Coronary artery (tissue), 2 donors: ENCODE measurements at places on chromosomes 5 and 9.
A peak's percentile ranks its signal among the peaks of the same experiment; 100 is the strongest.

- no peak for DNase-seq
Observed at GRCh38 chr5:78636682-78637081, 11.9 kb downstream of the LHFPL2 start.

DNA sequence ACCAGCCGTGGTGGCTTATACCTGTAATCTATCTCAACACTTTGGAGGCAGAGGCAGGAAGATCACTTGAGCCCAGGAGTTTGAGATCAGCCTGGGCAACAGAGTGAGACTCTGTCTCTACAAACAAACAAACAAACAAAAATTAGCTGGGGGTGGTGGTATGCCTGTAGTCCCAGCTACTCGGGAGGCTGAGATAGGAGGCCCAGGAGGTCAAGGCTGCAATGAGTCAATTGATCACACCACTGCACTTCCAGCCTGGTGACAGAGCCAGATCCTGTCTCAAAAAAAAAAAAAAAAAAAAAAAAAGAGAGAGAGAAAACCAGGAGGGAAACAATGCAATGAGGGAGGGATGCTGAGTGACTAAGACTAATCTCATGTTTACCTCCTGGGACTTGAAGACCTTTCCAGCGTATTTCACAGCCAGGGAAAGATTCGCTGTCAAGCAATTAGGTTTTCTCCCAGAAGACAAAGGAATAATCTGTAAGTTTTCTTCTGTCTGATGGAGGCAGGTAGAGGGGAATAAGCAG lies 51.1 kb upstream of the MIER3 start:
- no peak for DNase-seq

DNA sequence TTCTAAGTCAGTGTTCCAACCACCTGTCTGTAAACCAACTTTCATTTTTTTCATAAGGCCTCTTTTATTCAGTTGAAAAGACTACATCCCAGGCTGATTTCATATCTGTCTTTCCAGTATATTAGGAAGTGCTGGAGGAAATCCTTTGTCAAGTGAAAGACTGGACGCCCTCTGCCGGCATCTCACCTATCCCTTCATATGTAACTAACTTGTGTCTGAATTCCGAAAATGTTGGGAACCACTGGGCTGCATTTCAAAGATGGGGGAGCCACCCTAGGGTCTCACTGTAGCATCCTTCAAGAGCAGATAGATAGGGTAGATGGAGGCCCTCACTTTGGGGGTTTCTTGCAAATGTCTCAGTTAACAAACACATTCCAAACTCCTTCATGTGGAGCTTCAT lies 569.8 kb downstream of the CTNND2 start:
- DNase-seq, result no peak

GRCh38 chr9:134556531-134557068 lies 85.0 kb upstream of the COL5A1 start:
- DNase-seq, result peak; percentile 60

- DNase-seq, result no peak
Observed at GRCh38 chr9:110712955-110713354, 44.4 kb downstream of the MUSK start.

GRCh38 chr5:65364907-65365306 lies 116.8 kb downstream of the ADAMTS6 start:
- DNase-seq, result no peak

DNA sequence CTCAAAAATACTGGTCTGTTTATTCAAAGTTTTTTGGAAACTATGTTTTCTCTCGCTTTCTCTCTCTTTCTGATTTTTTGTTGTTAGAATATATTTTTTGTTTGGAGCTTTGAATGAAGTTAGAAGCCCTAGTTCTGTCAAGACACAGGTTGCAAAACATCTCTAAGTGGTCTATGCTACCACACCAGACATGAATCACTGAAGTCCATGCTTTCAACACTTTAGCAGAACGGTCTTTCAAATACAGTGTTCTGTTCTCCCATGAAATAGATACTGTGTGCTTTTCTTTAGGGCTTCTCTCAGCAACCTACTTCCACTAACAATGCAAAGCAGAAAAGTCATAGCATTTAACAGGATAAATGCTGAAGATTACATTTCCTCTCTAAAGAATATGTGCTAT lies 392.5 kb downstream of the TMEM167A start:
- no peak for DNase-seq

- DNase-seq, result no peak
Observed at GRCh38 chr5:73901043-73901442, 275.0 kb downstream of the ARHGEF28 start.

DNA sequence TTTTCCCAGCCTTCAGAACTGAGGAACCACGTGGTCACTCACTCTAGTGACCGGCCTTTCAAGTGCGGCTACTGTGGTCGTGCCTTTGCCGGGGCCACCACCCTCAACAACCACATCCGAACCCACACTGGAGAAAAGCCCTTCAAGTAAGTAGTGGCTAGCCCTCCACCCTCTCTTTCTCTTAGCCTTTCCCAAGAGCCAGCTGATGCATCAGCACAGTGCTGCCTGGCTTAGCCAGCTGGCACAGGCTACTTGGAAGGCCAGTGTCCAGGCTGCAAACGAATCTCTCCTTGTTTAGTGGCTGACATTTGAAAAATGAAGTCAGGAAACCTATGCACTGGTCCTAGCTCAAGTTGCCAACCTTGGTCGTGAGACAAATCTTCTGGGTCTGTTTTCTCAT lies 91.1 kb downstream of the PRDM6 start:
- peak; percentile 81 for DNase-seq

- DNase-seq, result no peak
Observed at GRCh38 chr5:95713960-95714710, 17.0 kb upstream of the RHOBTB3 start.

GRCh38 chr5:35248843-35249780 lies 18.8 kb upstream of the PRLR start:
- DNase-seq, result no peak

GRCh38 chr5:90055831-90056328 lies 353.7 kb downstream of the CETN3 start:
- no peak for DNase-seq

GRCh38 chr5:26932238-26932637 lies 106.1 kb downstream of the CDH9 start:
- no peak for DNase-seq

GRCh38 chr5:107572715-107573368 lies 97.9 kb downstream of the EFNA5 start:
- DNase-seq, result no peak

DNA sequence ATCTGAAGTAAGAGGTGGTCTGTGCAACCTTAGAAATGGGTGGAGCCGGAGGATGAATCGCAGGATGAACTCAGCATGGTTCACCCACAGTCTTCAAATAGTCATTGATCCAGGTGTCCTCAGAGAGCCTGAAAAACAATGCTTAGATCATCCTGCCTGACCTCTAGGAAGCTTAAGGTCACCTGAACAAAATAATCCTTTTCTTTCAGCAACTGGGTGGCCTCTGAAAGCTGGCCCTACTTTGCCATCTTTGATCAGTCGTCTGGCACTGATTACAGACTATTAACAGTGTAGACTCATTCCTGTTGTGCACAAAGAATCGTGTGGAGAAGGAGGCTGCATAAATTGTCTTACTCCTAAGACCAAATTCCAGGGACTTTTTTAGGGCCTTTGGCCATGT lies 50.7 kb downstream of the PIP5K1B start:
- DNase-seq, result no peak

- DNase-seq, result no peak
Observed at GRCh38 chr9:93480728-93481324, 27.4 kb upstream of the FAM120AOS start.

- no peak for DNase-seq
Observed at GRCh38 chr9:88322906-88323566, 65.2 kb upstream of the SPIN1 start.

DNA sequence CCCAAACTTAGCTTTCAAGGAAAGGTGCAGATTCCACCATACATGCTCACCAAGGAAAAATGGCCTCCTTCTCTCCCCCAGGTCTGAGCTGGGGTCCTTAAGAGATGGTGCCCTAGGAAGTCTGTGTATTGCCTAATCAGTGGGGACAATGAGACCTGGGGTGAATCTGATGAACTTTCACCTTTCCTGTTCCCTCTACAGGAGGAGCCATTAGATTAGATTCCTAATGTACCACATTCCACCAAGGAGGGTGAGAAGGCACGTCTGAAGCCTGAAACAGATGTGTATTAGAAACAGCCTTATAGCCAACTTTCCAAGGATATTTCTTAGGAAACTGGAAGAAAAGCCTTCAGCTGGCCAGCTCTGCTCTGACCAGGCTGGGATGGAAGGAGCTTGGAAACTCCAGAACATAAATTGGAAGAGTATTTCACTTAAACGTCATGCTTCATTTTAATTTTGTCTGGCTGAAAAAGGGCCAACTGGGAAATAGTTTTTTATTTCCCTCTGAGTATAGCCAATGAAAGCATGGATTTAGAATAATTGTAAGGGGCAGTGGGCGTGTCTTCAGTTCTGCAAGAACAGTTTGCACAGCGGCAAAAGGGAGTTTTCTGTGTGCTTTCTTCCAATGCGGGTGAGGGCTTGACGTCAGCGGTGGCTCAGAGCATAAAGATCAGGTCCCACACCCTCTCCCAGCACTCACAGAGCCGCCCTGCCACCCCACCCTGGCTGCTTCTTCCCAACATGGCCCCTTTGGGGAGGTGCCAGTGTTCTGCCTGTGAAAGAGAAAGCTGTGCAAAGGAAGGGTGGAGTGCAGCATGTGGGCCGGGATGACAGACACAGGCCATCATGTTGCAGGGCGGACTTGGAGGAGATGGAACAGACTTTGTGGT lies 210.9 kb downstream of the ESM1 start:
- peak; percentile 89 for DNase-seq

DNA sequence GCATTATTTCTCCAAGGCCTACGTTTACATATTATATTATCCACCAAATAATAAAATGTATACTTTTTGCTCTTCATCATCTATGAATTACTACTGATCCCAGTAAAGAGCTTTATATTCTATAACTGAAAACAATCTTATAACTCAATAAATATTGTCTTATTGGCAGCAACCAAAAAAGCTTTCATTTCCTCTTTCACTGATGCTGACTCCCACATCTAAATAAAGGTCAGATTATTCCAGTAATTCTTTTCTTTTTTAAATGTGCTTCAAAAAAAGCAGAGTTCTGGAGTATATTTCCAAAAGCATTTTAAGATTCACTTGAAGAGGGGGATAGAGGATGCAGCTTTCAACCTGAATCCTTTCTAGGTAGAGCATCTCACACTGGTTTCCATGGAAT lies 75.3 kb upstream of the NR4A3 start:
- DNase-seq, result no peak

DNA sequence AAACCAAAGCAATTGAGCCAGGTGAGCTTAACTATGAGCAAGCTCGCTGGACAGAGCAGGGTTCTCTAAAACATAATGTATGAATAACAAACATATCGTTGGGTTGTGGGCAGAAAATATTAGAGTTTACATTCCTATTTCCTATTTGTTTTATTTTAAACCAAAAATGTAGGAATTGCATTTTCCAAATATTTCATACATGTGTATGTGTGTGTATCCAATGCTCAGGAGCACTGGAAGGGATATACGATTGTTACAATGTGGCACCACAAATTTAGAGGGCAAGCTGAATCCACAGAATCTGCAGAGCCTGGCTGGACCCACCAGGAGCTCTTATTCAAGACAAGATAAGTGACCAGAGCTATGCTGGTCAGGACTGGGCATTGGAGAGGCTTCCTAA lies 325.3 kb upstream of the HAPLN1 start:
- DNase-seq, result no peak
